HT1080 (cell line): ENCODE measurements at places on chromosomes 2 and 18.
A peak's percentile ranks its signal among the peaks of the same experiment; 100 is the strongest.

- DNase-seq = no peak
Observed at GRCh38 chr2:239035361-239035814, 187.5 kb downstream of the TWIST2 start.

DNA sequence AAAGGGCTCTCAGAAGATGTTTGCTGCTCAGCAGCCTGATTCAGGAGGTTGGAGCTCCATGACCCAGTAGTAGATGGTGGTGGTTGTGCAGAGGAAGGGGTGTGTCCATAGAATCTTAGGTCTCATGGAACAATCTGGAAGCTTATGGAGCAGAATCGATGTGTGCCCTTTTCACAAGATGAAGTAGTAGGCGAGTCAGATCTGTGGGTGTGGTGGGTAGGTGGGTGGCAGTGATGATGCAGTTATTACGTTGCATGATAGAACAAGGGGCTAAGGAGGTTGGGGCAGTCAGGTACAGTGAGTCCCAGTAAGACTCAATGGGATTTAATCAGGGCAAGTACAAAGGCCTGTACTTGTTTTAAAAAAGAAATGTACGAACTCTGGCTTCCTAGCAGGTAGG is 9.1 kb downstream of the TET3 start:
- no peak for DNase-seq

DNA sequence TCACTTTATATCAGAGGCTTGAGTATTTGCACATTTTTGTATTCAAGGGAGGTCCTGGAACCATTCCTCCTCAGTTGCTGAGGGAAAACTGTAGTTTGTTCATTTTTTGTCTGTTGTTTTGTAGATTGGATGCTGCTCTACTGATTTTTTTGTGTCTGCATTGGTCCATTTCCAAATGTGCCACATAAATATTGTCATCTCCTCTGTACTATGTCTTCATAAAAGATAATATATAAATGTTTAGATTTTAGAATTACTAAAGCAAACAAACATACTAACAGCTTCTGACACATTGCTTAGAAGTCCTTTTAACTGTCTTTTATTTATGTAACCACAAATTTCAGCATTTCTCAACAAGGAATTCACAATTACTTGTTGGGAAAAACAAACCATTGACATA is 356.8 kb downstream of the PLCL1 start:
- no peak for DNase-seq

GRCh38 chr18:31156821-31157763 is 5.6 kb downstream of the DSC1 start:
- no peak for DNase-seq

GRCh38 chr18:3440341-3440740 is 9.6 kb upstream of the TGIF1 start:
- no peak for DNase-seq

DNA sequence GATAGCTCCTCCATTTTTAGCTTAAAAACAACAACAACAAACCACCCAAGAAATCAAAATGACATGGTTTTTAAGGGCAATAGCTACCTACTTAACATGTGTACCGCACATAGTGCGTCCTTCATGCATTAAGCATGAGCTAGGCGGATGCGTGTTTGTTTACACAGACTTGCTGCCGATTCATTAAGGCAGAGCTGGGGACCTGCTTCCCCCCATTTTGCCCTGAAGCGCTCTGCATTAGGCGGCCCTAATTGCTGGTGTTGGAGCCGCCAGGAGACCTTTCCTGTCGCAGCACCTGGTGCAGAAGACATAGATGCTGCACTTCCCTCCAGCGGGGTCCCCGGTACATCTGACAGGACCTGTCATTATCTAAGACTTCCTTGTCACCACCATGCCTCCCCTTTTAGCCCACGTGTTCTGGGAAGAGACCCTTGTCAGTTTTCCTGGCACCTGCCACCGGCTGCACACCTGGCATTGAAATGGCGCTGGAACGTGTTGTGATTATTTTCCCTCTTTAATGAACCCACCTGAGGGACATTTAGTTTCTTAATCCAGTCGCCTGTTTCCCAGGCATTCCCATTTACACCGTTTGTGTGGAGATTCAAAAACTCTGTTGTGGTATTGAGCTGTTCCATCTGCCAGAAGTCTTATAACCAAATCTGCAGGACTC is 261.1 kb upstream of the RAB12 start:
- no peak for DNase-seq

DNA sequence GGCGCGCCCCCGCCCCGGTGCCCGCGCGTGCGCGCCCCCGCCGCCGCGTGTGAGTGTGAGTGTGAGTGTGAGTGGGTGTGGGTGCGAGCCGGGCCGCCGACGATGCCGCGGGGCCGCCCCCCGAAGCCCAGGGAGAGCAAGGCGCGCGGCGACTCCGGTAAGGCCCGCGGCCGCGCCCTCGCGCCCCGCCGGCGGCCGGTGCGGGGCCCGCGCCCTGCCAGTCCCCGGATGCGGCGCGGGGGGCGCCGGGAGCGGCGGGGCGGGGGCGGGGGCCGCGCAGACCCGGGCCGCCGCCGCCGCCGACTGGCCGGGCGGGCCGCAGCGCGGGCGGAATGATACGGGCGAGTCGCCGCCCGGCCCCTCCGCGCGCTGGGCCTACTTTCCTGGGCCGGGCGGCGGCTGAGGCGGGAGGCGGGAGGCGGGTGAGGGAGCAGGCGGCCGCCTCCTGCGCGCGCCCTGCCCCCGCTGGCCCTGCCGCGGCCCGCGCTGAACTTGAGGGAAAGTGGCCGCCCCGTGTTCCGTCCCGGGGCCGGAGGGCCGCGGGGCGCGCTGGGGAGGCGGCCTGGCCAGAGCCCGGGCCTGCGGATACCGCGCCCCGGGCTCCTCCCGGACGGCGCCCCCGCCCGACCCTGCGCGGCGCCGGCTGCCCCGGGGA is at the start of gene ZNF236:
Gene ZNF236 (plus strand): TSS at position 52 of the 655 bp plus-strand sequence. CDS start 51 bp downstream, at position 103.
- peak; percentile 39 for DNase-seq

GRCh38 chr2:237618449-237618848 is 8.9 kb upstream of the LRRFIP1 start:
- DNase-seq = no peak

DNA sequence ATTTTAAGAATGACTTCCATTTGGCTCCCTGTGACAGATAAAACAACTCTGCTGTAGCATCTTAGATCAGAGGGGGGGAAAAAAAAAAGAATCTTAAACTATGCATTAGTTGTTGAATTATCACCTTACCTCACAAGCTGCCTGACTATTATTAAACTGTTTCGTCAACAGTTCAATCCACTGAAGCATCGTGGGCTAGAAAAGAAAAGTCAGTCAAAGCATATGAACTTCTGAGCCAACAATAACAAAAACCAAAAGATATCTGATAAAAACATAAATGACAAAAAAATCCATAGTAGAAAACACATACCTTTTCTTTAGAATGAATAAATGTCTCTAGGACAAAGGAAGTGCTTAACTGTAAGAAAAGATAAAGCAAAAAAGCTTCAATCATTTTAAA is 73.7 kb downstream of the C2orf74 start:
- no peak for DNase-seq

DNA sequence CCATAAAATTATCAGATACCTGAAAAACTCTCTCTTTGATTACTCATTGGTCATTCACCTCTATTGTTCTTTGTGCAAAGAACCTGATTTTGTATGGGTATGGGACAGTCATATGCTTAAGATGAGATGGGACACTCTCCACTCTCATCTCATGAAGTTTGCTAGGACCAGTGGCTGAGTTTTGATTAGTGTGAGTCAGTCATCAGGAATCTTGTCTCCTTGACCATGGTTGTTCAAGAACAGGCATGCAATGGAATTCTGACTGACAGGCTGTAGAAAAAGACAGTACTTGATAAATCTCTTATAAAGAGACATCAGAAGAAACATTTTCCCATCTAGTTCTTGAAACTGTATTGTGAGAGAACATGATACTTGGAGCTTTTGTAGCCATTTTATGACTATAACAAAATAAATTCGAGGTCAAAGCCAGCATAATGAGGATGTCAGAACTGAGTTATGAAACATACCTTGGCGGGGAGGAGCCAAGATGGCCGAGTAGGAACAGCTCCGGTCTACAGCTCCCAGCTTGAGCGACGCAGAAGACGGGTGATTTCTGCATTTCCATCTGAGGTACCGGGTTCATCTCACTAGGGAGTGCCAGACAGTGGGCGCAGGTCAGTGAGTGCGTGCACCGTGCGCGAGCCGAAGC is 367.0 kb downstream of the NR4A2 start:
- peak; percentile 7 for DNase-seq

DNA sequence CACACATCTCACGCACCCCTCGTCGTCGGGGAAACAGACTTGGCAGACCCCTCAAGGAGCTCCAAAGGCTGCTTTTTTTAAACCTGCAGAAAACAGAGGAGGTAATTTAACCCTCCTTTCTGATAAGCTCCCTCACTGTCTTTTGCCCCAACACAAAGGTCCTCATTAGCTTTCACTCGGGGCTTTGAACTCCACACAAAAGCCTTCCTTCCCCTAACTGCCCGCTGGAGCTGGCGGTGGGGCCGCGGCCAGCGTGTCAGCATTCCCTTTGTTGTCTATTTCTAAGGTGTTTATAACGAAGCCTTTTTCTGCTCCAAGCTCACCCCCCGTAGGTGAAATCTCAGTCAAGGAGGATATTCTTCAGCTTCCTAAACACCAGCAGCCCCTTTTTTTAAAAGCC is 43.5 kb upstream of the ID2 start:
- no peak for DNase-seq

GRCh38 chr2:25369439-25369838 is 27.7 kb upstream of the DNMT3A start:
- no peak for DNase-seq

DNA sequence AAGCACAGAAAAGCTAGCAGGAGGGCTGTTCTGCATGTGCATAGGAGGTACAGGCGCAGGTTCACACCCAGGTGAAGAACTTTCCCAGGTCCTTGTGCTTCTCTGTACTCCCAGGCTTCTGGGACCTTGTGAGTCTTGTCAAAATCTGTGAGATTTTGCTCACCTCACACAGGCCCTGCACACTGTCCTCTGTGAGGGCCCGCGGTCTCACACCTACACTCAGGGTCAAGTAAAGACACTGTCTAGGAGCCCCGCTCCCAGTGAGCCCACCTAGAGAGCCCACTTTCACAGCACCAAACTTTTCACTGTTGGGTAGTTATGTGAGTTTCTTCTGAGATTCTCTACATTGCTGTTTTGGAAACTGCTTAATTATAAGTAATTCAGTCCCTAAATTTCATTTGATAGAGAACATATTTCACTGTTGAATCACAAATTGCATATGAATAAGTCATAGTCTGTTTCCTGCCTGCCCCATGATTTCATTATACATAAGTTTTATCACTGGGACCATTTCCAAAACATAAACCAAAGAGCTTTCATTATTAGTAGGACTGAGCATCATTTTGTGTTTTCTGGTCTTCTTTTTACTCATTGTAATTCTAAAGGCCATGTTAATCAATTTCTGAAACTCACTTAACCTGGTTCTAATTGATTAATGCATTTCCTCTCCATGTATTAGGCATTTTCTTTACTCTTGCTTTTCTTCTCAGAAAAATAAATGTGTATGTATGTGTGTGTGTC is 234.2 kb upstream of the SPOPL start:
- peak; percentile 79 for DNase-seq

- no peak for DNase-seq
Observed at GRCh38 chr2:157813467-157813866, 62.7 kb downstream of the ACVR1 start.

DNA sequence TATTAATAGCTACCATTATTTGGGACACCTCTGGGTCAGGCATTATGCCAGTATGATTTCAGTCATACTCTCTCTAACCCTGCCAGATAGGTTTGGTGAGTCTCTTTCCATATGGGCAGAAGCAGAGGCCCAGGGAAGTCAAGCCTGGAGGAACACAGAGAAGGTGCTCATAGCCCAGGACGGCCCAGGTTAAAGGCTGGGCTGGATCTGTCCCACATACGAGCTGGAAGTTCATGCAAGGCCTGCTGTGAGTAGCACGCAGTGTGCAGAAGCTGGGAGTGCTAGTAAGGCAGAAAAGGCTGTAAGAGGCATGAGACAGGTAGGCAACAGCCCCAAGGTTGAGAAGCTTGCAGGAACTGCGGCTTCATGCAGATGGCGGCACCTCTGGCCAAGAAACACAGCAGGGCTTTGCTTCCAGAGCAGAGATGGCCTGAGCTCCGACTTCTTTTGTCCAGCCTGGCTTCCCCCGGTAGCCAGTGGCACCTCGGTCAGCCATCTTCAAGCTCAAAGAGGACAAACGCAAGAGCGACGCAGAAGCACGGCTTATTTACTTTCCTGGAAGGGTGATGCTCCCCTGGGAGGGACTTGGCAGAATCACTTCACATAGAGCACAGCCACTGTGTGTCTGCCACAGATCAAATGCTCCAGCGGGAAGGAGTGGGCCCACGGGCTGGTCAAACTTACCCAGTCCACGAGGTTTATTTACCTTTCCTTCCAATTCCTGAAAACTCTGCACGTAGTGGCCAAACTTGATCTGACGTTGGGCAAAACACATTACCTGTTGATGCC is 58.5 kb upstream of the MAP4K4 start:
- DNase-seq = no peak

- no peak for DNase-seq
Observed at GRCh38 chr2:47688561-47688960, 94.4 kb upstream of the MSH6 start.

DNA sequence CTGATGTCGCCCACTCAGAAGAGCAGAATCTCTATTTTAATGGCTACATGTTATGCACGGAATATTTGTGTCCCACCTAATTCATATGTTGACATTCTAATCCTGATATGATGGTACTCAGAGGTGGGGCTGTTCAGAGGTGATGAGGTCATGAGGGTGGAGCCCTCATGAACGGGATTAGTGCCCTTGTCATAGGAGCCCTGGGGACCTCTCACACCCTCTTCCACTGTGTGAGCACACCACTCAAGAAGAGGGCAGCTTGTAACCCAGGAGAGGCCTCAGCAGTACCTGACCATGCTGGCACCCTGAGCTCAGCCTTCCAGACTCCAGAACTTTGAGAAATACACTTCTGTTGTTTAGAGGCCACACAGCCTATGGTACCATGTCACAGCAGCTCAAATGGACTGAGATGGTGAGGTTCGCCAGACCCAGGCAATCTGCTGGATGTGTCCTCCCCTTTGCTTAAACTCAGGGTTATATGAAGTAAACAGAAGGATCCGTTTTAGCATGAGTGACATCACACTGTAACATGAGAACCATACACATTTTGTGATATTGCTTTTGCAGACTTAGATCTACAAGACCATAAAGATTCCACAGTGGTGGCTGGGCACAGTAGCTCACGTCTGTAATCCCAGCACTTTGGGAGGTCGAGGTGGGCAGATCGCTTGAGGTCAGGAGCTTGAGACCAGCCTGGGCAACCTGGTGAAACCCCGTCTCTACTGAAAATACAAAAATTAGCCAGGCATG is 48.7 kb downstream of the ATOH8 start:
- no peak for DNase-seq

DNA sequence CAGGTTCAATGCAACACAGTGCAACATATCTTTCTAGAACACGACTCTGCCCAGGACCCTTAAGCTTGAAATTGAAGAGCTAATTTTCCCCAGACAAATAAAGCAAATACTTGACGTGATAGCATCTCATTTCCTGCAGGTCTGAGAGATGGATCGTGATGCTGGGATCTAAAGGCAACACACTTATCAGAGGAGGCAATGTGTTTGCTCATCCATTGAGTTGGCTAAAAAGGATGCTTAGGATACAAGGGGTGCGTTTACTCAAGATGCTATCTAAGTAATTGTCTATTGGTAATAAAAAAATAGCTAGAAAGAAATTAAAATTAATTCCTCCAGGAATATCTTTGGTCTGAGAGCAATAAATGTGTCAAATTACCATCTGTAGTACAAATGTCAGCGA is 129.0 kb downstream of the SOCS6 start:
- no peak for DNase-seq
